Jurkat, Clone E6-1 (cell line): ENCODE measurements at places on chromosomes 3 and 15.

DNA sequence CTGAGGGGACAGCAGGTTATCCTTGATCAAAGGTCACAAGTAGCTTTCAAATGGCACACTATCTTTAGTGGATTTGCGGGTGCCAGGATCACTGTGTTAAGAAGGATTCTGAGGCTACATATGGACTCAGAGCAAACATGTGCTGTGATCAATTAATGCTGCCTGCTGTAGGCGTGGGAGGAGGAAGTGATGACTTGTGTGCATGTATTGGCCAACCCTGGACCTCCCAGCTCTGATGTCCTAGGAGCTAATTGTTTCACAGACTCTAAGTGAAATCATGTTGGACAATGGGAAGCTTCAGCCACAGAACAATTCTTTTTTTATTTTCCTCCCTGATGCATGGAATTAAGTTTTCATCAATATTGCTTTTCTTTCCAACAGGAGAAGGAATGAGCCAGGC, 24.4 kb downstream of the FAH start:
- DNase-seq = no peak

DNA sequence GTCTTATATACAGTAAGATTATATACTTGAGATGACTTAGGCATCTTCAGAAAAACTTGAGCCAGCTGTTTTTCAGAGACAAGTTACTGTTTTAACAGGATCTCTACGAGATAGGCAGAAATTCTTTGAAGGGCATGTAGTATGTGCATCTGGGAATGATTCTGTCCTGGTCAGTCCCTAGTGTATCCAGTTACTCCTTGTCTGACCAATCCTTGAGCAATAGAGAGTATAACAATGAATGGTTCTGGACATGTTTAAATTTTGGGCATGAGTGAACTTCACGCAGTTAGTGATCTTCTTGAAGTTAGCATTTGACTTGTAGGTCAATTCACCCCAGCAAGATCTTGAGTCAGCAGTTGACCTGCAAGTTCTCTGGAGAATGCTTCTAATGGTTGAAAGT, 24.7 kb upstream of the HHLA2 start:
- no peak for DNase-seq

DNA sequence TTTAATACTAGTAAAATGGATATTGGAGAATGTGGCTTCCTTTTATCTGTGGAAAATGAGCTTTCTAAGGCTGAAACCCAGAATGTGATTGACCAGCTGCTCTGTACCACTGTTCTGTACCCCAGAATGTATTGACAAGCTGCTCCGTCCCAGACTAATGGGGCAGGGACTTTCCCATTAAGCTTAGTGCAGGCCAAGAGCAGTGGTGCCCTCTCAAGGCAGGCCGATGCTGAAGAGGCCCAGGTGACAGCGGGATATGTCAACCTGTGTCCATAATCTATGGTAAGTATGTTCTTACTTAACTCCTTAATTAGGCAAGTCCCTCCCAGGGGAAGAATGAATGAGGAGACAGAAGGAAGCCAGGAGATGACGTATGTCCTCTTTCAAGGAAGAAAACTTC, 31.1 kb downstream of the SGO1 start:
- DNase-seq = no peak

DNA sequence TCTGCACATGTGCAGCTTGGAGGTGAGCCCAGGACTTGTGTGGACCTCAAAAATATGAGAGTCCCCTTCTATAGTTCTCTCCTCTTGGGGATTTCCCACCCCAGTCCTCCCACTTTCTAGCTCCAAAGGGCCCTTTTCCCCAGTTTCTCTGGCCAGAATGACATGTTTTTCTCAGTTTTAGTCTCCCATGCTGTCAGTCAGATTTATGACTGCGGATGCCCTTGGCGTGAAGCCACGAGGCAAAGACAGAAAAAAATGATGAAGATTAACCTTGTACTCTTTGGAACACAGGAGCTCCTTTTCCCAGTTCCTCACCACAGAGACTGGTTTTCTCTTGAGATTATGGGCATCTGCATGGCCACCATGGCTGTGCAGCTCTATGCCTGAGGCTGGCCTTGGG, 72.0 kb upstream of the TTBK2 start:
- no peak for DNase-seq

DNA sequence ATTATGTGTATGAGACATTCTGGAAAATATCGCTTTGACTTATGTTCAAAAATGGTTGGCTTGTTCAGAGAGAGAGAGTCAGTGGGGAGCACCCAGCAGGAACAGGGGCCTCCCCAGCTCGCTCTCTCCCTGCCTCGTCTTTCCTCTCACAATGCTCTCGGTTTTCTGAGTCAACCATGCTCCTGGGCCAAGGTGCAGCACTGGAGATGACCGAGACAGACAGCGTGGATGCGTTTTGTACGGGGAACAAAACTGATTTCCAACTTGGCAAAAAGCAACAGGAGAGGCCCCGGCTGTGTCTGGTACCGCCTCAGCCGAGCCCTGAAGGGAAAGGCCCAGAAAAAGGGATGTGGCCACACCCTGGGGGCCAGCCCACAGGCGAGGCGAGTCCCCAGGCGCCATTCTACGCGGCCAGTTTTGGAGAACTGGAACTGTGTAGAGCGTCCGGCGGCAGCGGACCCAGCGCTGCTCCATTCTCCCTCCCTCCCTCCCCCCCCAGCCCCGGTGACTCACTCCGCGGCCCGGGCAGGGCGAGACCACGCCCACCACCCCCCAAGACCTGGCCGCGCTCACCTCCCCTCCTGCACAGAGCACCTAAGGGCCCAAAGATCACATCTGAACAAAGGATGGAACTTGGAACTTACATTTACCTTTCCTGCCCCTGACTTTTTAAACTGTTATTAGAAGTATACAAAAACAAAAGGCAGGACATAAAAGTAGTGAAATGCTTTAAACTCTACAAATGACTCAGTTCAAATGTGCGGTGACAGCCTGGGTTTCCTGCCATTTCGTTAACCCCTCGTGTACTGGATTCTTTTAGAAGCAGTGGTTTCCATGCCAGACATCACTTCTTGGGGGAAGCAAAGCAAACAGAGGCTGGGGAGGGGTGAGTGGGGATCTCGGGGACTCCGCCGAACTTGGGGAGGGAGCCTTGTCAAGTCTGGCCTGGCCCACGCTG, 12.7 kb downstream of the ATP10A start:
- peak; percentile 56 for DNase-seq

- peak; percentile 4 for DNase-seq
These were observed 39.3 kb downstream of the PLD1 start for GRCh38 chr3:171770689-171771620.

- DNase-seq = no peak
These were observed at the start of gene DGKG for GRCh38 chr3:186361762-186362536. TSS of gene DGKG (minus strand) at chr3:186362234. CDS start at chr3:186320459, 41,775 bp downstream.

DNA sequence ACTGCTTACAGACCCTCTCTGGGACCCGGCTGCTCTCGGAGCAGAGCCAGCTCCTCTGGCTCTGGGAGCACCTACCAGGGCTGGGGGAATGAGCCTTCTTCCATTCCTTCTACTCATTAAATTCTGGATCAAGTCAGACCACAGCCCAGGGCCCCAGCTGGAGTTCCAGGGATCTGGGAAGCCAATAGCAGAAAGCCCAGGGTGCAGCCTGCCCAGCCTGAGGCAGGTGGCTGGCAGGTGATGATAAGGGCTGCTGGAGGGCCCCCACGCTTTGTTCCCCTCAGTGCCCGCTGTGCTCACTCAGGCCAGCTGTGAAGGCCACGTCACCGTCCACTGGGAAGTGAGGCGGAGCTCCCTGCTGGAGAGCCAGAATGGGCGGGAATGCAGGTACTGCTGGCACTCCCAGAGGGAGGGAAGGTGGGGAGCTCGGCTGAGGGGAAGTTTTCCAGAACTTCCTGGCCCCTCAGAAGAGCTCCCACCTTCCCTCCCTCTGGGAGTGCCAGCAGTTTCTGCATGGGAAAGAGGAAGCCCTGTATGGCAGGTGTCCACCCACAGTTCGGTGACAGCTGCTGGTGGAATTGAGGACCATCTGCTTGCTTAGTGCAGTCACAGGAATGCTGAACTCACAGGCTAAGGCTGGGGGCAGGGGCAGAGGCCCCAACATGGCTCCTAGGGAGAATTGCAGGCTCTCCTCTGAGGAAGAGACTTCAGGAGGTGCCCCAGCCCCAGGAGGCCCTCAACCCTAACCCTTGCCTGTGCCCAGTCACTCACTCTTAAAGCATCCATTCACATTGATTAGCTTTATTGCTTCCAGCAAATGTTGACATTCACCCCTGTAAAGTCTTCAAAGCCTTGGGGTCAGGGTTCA, 12.6 kb upstream of the RTP3 start:
- no peak for DNase-seq

- no peak for DNase-seq
These were observed 68.5 kb downstream of the CHSY1 start for GRCh38 chr15:101183226-101183930.

GRCh38 chr15:67253549-67254237, 768 bp downstream of the AAGAB start:
- DNase-seq = no peak

DNA sequence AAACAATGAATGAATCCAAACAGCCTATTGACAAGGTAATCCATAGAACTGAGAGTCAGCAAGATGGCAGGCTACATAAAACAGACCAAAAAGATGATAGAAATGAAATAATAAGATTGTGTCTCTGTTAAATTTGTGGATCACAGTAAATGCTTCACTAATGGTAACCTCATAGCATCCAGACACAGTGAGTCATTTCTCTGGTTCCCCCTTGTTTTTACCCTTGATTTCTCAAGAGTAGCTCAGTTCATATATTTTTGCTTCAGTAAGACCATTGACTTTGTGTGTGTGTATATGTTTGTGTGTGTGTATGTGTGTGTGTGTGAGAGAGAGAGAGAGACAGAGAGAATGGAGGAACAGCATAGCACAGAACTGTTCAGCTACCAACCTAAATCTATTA, 546.9 kb downstream of the RBMS3 start:
- no peak for DNase-seq

DNA sequence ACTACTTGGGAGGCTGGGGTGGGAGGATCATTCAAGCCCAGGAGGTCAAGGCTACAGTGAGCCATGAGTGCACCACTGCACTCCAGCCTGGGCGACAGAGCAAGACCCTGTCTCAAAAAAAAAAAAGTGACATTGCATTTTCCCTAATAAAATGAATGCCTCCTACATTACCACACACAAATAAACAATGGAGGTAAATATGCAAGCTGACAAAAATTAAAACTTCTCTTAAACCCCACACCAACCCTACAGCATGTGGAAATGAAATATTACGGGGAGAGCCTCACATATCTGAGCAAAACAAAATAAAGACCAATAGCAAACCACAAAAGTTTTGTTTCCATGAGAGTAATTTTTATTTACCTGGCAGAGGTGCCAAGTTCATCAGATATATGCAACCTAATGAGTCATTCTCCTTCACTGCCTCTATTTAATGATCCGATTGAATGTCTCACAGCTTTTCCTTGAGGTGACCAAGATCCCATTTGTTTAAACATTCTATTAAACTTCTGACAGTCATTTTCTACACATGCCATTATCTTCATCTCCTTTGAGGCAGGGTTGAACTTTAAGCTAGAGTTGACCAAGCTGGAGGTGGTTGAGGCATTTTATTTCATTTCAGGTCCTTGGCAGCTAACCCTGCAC, 9.4 kb upstream of the CAV3 start:
- DNase-seq = no peak

GRCh38 chr3:4957978-4958377, 21.3 kb upstream of the BHLHE40 start:
- no peak for DNase-seq

DNA sequence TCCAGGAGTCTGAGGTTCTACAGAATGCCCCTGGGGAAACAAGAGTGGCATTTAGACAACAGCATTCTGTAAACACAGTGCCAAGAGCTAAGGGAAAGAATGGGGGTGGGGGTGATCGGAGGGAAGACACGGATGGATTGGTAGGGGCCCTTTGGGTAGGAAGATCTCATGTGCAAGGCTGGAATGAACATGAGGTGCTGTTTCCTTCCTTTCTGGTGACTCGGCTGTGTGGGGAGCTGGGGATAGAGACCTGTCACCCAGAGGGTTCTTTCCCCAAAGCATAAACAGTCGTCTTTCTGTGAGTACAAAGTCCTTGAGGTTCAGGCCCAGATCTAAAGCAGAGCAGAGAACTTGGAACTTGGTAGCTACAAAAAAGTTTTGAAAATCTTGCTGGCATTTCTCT, 11.7 kb downstream of the TPM1 start:
- no peak for DNase-seq

GRCh38 chr3:58754074-58754473, 87.5 kb upstream of the FAM3D start:
- no peak for DNase-seq

DNA sequence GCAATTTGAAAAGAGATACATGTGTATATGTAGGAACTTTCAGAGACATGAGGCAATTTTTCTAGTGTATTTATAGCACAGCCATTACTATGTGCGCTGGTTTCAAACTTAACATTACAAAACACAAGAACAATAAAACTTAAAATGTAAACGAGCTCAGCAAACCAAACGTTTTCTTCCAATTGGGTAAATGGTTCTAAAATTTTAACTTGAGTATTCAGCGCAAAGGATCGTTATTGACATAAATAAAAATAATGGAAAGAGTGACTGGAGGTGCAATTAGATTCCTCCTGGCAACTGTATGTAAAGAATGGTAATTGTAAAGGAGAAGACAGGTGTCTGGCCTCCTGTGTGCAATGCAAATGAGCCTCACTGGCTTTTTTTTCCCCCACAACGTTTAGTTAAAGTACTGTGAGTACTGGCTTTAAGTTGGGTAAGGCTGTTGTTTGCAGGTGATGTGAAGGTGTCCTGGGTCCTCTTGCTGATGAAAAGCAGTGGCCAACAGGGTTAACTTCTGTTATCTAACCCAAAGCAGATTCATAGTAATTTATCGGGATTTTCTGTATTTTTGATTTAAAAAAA, 14.1 kb upstream of the GADL1 start:
- no peak for DNase-seq

- peak; percentile 14 for DNase-seq
These were observed 68.4 kb downstream of the MINDY2 start for GRCh38 chr15:58839485-58839884.
